ENCODE measurements at places on chromosomes 13 and 19. TPM values are rescaled to one million over a fixed set of nuclear protein-coding genes. Genes with fewer than 3 reads are reported as not detected.

Gene BST2
- polyA plus RNA-seq, result 225 TPM

DNA sequence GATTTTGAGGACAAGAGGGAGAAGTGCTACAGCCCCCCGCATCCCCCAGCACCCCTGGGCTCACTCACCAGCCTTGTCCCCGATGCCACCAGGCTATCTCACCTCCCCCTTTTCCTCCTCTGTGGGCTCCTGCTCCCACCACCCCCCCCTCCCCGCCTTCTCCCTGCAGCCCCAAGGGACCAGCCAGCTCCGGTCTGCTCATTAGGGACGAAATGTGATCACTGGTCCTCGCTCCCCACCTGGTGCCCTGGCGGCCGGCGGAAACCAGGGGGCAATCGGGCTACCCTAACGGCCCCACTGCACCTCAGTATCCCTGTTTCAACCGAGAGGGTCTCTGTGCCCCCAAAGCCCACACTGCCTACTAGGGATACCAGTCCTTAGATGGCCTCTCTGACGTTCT, 2.7 kb downstream of the GPR4 start:
- no peak overlapping the region for H3K27ac ChIP-seq
- H3K27me3 ChIP-seq, result peaks cover 38% of the 10 kb centered on the region
- peak overlapping the region; percentile 43 for H3K4me3 ChIP-seq
- DNase-seq, result no peak
- peaks cover 43% of the 10 kb centered on the region for H3K4me1 ChIP-seq
- no peaks in the 10 kb centered on the region for H3K36me3 ChIP-seq

Gene PCDH8
- polyA plus RNA-seq, result not detected

- no peak overlapping the region for H3K27ac ChIP-seq
- no peaks in the 10 kb centered on the region for H3K36me3 ChIP-seq
Observed at GRCh38 chr13:94263038-94263437, 216.4 kb downstream of the DCT start.

Measured in CD14-positive monocyte (primary cell).